ENCODE measurements at places on chromosomes 7 and 10.

GRCh38 chr10:58780476-58780875 is 267.8 kb downstream of the BICC1 start:
- DNase-seq = no peak

DNA sequence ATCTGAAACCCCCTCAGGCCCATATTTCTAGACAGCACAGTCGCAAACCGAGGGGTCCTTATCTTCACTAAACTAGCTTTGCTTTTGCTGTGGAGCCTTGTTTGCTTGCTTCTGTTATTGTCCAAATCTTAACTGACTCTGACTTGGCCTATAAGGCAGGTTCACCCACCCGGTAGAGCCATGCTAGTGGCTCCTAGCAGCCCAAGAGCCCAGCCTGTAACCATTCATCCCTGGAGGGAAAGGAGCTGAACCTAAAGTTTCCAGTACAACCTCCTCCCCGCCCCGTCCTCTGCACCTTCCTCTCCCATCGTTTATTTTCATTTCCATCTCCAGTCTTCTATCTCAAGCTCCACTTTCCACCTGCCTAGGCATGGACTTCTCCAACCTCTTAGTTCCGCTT is 345.7 kb downstream of the PTPRN2 start:
- DNase-seq = no peak

DNA sequence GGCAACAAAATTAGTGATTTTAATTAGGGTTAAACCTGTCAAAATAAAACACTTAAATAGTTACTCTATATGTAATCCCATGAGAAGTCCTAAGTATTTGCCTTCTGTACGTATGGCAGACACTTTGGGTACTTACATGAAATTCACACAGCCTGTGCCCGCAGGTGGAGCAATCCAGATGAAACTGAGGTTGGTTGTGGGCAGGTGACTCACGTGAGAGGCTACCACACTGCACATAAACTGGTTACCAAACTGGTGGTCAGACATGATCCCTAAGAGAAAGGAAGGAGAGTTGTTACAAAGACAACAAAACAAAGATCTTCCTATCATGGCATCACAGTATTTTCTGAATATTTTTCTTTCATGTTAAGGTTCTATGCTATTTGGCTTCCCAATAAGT is 156.1 kb downstream of the RELN start:
- no peak for DNase-seq

DNA sequence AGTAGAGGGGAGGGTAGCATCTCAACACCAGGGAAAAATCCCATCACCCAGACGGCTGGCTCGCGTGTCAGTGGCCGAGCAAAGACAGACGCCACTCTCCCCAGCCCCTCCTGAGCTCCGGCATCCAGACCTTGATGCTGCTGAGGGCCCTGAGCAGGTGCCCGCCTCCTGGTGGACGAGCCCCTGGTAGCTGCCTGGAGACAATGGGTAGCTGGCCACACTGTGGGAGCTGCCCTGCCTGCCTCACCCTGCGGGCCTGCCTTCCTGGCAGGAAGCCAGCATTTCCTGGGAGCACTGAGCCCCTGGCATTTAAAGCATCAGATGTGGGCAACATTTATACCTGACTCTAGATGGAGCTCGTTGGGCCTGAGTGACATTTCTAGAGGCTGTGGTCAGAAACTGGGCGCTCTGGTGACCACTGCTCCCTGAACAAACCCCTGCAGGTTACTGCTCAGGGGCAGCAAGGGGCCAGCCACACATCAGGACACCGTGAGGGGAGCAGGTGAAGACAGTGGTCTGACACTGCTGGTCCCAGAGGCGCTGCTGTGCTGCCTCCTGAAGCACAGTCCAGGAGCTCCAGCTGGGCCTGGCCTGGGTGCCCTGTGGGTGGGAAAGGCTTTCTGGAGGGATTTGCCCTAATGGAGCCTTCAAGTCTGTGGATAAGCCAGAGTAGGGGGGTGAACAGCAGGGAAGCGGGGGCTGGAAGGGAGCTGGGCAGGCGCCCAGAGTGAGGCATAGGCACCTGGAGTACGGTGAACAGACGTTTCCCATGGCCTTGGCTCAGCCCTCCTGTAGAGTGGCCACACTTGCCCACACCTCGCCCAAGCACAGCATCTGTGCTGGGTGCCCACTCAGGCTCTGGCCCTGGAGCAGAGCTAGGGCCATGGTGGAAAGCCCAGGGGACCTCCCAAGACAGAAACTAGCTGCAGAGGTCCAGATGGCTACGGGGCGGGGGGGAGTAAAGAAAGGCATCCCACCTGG is 138.7 kb downstream of the MAPK8 start:
- no peak for DNase-seq

- no peak for DNase-seq
Observed at GRCh38 chr10:132937861-132938260, 4.5 kb downstream of the CFAP46 start.

GRCh38 chr7:138097064-138097741 is 20.9 kb downstream of the AKR1D1 start:
- DNase-seq = peak; percentile 6

GRCh38 chr7:40986351-40986873 is 716.5 kb downstream of the INHBA start:
- DNase-seq = no peak

GRCh38 chr10:34157501-34157900 is 657.6 kb downstream of the PARD3 start:
- DNase-seq = no peak

DNA sequence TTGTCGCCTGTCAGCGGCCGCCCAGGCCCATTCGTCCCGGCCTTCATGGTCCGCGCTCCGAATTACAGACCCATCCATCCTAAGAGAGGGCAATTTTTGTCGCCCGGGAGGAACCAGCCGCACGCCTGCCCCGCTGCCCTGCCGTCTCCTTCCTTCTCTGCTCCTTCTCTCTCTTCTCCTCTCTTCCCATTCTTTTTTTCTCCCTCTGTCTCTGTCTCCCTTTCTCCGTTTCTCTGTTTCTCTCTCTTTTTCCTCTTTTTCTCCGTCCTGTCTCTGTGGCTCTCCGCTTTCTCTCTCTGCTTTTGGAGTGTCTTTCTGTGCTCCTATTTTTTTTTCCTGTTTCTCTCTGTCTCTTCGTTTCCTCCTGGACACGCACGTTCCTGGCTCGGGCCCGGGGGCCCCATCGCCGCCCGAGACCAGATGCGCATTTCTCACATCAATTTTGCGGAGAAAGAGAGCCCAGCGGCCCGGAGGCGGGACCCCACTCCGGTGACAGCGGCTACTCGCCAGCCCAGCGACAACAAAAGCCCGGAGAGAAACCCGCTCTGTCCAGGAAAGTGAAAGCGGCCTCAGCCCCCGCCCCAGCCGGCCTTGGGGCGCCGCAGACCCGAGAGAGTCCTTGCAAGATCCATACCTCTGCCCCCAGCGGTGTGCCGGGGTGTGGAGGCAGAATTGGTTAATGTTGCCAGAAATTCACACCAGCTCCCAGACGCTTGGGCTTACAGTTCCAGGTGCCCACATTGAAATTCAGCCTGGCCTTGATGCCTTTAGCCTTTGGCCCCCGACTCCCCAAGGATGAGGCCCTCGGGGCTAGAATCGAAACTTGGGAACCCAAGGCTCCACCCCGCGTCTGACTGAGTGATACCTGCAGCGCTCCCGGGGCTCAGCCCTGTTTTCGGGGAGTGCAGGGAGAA is 4.1 kb downstream of the LBX1 start:
- no peak for DNase-seq

DNA sequence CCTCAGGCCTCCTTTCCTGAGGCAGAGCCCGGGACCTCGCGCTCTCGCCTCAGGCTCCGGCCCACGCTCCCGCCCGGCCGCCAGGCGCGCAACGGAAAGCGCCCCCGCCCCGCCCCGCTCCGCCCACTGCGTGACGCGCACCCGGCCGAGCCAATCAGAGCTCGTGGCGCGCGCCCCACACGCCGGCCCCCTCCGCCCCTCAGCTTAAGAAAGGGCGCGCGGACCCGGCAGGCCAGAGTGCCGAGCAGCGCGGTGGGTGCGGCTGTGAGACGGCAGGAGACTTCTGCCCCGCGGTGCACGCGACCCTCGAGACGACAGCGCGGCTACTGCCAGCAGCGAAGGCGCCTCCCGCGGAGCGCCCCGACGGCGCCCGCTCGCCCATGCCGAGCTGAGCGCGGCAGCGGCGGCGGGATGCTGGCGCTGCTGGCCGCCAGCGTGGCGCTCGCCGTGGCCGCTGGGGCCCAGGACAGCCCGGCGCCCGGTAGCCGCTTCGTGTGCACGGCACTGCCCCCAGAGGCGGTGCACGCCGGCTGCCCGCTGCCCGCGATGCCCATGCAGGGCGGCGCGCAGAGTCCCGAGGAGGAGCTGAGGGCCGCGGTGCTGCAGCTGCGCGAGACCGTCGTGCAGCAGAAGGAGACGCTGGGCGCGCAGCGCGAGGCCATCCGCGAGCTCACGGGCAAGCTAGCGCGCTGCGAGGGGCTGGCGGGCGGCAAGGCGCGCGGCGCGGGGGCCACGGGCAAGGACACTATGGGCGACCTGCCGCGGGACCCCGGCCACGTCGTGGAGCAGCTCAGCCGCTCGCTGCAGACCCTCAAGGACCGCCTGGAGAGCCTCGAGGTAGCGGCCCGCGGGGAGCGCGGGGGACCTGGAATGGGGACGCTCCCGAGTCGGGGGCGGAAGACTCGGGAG is at the start of gene NPTX2:
Gene NPTX2, plus strand, starts transcription at position 235 of the 909 bp plus-strand sequence. Its CDS starts 177 bp downstream, at position 412.
- DNase-seq = no peak

DNA sequence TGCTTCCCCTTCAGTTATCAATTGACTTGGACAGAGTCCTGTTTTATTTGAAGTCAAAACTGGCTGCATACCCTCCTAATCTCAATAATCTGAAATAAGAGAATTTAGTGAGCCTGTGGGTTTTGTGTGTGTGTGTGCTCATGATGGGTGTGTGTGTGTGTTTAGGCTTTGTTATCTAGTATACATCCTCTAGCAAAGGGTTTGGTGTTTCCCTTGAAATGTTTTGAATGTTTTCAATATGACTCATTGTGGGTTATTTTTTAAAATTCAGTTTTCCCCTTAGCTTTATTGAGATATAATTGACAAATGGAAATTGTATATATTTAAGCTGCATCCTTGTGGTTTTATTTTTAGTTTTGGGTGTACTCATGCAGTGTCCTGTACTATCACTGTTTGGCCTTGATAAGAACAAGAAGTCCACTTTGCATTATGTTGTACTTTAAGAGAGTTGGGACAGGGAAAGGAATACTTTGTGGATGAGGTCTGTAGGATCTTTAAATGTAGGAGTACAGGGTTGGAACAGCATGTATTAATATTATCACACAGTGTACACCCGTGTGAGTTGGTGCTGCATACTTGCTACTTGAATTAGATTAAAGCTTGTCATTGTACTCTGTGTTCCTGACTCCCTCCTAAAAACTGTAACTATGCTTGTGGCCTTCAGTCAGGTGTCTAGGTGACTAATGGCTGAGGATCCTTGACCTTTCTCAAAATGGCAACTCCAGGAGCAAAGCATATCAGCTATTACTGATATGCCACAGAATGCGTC is 58.3 kb downstream of the VCL start:
- peak; percentile 72 for DNase-seq

- DNase-seq = peak; percentile 58
Observed at GRCh38 chr10:61750943-61751471, 88.3 kb downstream of the CABCOCO1 start.

DNA sequence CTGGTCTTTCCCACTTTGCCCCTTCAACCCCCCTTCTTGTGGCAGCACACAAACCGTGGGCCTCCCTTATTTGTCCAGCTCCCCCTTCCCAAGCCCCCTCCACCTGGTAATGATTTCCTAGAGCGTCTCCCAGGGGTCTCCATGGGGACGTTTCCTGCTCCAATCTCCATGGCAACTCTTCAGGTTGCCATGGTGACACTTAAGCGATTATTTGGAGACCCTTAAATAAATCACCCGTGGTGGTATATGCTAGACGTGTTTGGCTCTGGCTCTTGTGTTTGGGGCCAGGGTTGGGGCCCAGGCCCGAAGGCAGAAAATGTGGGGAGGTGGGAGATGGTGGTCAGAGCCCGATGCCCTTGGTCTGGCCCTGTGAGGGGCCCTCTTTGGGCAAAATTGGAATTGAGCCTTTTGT is 41.1 kb upstream of the DLG5 start:
- no peak for DNase-seq

DNA sequence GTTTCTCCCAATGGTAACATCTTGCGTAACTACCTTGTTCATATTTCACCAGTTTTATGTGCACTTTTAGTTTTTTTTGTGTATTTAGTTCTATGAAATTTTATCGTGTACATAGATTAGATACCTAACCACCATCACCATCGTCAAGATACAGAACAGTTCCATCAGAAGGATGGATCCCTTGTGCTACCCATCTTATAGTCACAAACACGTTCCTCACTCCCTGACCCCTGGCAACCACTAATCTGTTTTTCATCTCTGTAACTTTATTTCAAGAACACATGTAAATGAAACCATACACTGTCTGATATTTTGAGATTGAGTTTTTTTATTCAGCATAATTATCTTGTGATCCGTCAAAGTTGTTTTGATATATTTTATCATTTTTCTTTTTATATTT is 29.9 kb downstream of the FANK1 start:
- DNase-seq = peak; percentile 17

DNA sequence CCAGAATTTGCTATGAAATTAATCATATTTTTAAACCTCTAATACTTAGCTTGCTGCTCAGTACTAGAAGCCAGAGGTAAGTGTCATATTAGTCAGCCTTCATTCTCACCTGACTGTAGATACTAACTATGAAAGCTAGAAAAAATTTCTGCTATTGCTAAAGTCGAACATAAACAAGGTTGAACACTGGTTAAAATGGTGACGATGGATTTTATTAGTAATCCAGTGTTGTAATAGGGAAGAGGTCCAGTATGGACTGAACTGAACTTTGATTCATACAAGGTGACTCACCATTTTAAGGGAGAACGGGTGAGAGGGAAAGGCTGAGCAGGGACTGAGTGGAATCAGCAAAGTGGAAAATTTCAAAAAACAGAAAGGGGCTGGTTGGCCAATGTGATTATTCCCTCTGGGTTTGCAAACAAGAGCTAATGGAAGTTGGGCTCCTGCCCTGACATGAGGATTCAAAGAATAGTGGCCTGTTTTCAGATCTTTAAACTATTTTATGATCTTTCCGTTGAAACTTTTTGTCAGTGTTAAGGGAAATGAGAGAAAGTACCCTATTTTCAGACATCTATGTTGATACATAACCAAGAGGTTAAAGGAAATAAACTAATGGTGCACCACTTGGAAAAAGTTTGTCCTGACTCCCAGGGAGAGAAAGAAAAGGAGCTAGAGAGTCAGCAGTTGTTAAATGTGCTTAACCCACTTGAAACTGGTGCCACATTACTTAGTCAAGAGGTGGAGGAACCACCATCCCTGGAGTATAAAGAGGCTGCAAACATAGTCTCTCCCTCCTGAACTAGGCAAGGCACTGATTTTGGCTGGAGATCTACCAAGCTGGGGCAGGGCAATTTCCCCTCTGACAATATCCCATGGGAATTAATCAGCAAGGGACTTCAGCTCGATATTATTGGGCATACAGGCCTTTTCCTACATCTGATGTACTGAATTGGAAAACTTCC is 15.3 kb upstream of the AKR1C1 start:
- peak; percentile 45 for DNase-seq

DNA sequence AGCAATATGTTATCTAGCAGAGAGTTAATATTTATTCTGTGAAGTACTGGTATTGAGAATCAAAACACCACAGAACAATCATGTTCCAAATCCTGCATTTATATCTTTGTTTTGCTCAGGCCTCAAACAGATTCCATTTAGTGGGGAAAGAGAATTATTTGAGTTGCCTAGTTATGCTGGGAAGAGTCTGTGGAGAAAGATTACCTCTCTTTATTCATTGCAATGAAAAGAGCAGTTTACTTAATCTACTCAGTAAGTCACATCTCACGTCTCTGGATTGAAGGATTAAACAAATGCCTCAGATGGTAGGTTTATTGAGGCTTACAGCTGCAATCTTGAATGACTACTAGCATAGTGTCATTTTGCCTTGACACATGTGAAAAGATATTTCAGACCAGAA is 76.4 kb downstream of the RUNDC3B start:
- no peak for DNase-seq

- no peak for DNase-seq
Observed at GRCh38 chr10:32348297-32349198, 1.6 kb upstream of the EPC1 start.
